ENCODE measurements at places on chromosomes 5 and 9.

GRCh38 chr9:77885104-77885672 is 146.4 kb downstream of the GNAQ start:
- DNase-seq: no peak

DNA sequence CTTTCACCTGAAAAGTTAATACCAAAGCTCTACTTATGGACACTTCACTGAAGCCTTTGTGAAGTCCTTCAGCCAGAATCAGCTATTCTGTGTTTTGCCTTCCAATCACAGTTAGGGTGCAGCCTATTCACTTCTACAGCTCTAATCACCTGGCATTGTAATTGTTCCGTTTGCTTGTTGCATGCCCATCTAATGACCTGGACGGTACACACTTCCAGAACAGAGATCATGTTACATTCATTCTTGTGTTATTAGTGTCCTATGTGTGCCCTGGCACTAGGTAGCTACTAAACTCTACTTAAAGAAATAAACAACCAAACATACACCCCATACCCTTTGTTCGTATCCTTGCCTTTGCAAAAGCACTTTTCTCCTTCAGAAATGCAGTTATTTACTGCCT is 1162.9 kb upstream of the WWC1 start:
- DNase-seq: no peak

GRCh38 chr5:106363578-106363977 is 1307.2 kb downstream of the EFNA5 start:
- DNase-seq: no peak

DNA sequence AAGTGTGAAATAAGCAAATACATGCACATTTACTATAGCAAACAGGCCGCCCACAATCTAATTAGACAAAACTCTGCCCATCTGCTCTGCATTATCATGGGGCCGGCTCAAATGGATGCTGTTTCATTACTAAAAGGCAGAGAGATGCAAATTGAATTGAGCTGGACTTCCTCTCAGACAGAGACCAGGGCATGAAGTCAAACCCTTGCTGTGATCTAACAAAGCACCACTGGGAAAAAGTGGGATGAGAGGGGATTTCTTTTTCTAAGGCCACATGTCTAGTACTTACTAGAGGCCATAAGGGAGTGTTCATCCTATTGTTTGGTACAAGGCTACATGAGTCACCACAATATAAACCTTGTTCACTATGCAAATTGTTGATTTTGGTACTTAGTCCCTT is 614.7 kb downstream of the ISL1 start:
- DNase-seq: no peak

GRCh38 chr5:143642791-143643190 is 169.2 kb upstream of the HMHB1 start:
- DNase-seq: no peak

DNA sequence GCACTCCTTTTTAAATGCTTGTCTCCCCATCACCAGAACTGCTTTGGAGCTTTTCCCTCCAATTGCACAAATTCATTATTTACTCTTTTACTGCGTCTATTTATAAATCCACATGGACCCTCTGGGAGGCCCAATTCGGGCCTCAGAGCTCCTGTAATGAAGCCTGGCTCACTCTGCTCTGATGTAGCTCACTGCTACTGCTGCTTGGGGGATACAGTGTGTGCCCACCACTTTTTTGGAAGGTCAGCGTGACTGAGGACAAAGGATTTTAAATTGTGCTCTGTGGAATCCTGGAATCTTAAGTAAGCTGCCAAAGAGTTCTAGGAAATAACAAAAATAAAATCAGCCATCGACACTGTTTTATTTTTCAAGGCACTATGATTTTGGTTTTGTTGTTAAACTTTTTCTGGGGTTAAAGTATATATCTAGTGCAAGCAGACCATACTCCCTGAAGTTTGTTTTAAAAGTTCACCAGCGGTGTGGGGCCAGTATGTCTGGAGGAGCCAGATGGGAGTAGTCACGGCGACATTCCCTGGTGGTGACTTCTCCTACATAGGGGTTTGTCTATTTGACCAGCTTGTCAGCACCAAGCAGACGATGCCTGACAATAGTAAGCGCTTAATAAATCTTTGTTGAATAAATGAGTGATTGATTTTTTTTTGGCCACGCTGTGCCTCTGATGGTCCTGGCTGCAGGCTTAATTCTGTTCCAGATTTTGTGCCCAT is 142.8 kb downstream of the TMEM38B start:
- DNase-seq: no peak

GRCh38 chr9:101269591-101270283 is 115.1 kb downstream of the BAAT start:
- DNase-seq: no peak

DNA sequence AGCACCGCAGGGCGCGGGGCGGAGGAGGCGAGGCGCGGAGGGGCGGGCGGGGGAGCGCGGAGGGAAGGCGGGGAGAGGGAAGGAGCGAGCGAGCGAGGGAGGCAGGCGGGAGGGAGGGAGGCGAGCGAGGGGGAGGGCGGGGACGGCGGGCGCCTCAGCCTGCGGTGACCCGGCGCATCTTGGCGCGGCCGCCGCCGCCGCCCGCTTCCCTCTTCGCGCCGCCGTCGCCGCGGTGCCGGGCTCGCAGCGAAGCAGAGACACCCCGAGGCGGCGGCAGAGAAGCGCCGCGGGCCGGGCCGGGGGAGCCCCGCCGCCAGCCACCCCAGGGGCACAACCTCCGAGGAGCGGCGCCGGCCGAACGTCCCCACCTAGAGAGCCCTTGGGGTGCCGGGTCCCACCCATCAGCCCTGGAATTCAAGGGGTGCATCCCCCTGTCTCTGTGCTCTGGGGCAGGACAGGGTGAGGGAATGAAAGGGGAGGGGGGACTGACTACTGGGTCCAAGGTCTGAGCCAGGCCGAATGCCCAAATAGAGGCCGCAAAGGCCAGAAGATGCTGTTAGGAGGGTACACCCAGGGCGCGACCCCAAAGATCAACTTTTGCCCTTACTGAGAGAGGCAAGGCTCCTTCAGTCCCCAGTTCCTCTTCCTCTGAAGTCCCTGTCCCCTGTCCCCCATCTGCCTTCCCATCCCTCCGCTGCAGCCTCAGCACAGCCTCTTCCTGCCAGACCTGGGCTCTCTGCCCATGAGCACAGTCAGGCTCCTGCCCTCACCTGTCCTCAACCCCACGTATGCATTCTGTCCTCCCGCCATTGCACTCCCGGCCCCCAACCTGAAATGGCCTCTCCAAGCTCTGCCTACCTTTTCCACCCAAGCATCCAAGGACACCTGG is at the start of gene ADAMTS2:
Gene ADAMTS2, minus strand, starts transcription at position 29 of the 889 bp plus-strand sequence. CDS start 133 bp downstream, outside the sequence.
- no peak for DNase-seq

DNA sequence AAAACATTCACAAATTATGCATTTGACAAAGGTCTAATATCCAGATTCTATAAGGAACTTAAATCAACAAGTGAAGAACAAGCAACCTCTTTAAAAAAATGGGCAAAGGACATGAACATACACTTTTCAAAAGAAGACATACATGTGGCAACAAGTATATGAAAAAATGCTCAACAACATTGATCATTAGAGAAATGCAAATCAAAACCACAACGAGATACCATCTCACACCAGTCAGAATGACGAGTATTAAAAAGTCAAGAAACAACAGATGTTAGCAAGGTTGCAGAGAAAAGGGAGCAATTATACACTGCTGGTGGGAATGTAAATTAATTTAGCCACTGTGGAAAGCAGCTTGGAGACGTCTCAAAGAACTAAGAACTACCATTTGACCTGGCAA is 38.9 kb upstream of the TNFSF15 start:
- no peak for DNase-seq

GRCh38 chr5:147754372-147755122 is 28.0 kb downstream of the JAKMIP2 start:
- DNase-seq: no peak

GRCh38 chr9:109063760-109064159 is 50.5 kb upstream of the CTNNAL1 start:
- no peak for DNase-seq

- DNase-seq: no peak
These were observed 211.5 kb downstream of the PCSK5 start for GRCh38 chr9:76101947-76102346.

DNA sequence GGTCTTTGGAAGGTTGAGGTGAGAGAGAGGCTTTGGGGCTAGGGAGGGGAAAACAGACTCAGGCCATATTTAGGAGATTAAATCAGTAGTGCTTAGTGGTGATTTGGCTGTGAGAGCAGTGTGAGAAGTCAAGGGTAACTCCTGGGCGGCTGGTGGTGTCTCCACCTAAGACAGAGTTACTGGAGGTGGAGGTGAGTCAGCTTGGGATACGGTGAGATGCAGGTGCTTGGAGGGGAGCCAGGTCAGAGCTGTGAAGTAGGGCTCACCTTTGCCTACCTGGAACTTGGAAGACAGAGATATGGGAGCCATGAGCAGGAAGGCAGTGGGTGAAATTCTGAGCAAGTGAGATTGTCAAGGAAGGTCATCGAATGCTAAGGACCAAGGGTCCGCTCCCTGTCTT is 24.5 kb downstream of the RGS3 start:
- no peak for DNase-seq

DNA sequence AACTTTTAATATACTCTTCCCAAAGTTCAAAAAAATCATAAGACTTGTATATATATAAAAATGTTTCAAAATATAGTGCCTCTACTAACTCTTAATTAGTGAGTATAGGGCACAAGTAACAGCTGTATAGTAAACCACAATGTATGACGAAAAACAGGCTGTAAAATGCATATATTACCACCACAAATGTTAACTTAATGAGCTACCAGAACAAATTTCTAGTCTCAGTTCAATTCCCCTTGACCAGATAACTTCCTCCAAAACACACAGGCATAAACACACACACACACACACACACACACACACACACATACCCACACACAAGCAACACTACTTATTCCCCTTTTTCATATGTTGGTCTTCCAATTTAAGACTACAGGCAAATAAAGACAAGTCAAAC is 78.8 kb downstream of the FBXL17 start:
- DNase-seq: no peak

- no peak for DNase-seq
These were observed 291.2 kb downstream of the CDH10 start for GRCh38 chr5:24353611-24354010.

DNA sequence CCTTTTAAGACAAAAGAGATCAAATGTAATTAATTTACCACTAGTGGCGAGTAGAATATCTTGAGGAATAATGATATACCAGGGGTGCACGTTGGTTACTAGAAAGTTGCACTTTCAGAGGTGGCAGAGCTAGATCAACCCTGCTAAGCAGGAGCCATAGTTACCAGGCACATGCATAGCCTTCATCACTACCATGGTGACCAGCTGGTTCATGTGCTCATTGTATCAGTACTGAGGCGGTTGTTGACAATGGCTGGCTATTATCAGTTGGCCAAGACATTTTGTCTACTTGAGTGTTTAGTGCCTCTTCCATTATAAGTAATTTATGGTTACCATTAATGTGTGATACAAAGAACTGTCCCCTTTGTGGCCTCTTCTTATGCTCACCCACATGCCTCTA is 201.2 kb downstream of the FGF10 start:
- DNase-seq: no peak

- no peak for DNase-seq
These were observed 127.5 kb upstream of the CCNG1 start for GRCh38 chr5:163309914-163310313.

- DNase-seq: no peak
These were observed 49.5 kb downstream of the PTGS1 start for GRCh38 chr9:122420315-122420714.

DNA sequence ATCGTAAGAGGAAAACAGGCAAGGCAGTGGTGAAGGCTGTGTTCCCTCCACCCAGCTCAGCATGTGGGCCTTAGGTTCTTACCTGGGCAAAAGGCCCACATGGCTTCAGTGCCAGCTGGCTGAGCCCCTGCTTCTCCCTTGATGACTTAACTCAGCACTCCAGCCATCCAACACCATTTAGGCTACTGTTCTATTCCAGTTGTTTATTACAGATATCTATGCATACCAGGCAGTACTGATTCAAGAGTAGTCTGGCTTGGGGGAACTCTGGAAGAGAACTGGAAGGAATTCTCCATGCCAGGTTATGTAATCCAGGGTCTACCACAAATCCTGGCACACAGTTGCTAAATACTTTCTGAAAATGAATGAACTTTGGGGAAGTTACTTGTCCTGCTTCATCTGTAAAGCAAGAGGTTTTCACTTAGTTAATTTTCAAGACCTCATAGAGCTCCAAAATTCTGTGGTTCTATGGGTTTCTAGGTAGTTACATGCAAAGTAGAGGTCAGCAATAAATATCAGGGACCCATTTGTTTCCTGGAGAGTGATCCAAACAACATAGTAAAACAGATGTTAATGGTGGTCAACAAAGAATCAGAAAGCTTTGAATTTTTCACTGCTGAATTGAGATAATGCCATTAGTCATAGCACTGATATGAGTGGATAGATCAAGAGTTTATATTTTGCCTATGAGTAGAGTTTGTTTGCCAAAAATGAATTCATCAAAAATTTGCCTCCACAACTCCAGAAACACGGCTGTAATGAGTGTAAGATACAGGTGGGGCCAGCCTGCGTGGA is 88.2 kb upstream of the OSMR start:
- no peak for DNase-seq

DNA sequence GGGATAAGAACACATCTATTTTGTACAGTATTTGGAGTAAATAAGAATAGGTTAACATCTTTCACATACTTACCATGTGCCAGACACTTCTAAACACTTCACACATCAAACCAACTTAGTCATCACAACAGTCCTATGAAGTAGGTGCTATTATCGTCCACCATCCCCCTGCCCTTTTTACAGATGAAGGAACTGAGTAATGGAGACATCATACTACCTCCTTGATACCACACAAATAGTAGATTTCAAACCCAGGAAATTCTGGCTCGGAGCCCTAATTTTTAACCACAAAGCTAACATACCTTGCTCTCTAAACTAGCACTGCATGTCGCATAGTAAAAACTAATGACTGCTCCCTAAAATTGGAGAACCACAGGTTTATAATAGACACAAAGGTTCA is 4.2 kb upstream of the ZNF366 start:
- no peak for DNase-seq

GRCh38 chr9:95627802-95628201 is 111.0 kb upstream of the PTCH1 start:
- no peak for DNase-seq

DNA sequence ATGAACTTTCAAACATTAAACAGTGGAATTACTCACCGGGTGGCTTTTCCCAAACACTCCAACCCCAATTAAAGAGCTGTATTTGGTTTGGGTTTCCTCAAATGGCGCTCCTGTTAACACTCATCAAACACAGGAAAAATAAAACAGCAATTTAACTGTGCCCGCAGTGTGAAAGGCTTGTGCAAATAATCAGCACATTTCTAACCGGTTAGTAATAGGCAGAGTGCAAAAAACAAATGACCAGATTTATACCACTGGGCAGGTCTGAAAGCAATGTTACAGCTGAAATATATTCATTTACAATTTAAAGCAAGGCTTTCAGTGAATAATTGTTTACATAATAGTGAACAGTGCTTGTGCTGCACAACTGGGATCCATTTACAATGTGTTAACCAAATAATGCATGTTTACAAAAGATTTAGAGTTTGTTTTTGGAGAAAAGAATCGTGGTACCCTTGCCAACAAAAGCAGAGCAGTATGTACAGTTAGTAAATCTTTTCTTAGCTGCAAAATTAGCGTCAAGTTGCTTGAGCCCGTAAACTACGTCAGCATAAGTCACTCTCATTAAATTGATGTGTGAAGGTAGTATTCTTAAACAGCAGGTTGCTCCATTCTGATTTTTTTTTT is 662.9 kb upstream of the ZNF608 start:
- DNase-seq: no peak

GRCh38 chr9:98575379-98576346 is 133.1 kb downstream of the GABBR2 start:
- DNase-seq: peak; percentile 0

Measured in CD4-positive, alpha-beta T cell treated with Interleukin-17A for 1 hour (primary cell).